ENCODE measurements at places on chromosomes 12 and 14.

GRCh38 chr12:3137268-3137781 lies 60.1 kb downstream of the TSPAN9 start:
- peak; percentile 79 for DNase-seq

- DNase-seq: no peak
Observed at GRCh38 chr12:38465020-38465419, 148.4 kb downstream of the ALG10B start.

DNA sequence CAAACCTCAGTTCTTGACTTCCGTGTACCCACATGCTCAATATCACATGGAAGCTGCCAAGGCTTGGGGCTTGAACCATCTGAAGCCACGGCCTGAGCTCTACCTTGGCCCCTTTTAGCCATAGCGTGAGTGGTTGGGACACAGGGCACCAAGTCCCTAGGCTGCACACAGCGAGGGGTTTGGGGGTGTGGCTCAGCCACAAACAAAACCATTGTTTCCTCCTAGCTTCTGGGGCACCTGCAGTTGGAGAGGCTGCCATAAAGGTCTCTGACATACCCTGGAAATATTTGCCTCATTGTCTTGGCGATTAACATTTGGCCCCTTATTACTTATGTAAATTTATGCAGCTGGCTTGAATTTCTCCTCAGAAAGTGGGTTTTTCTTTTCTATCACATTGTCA lies 628.6 kb downstream of the NRXN3 start:
- no peak for DNase-seq

- no peak for DNase-seq
Observed at GRCh38 chr14:104499784-104500760, 79.5 kb upstream of the C14orf180 start.

- DNase-seq: no peak
Observed at GRCh38 chr14:38250331-38250730, 5.6 kb downstream of the CLEC14A start.

All from tibial artery (tissue), 4 donors.